ENCODE measurements at places on chromosomes 16 and 17. TPM values are rescaled to one million over a fixed set of nuclear protein-coding genes. Genes with fewer than 3 reads are reported as not detected.
A peak's percentile ranks its signal among the peaks of the same experiment; 100 is the strongest.

GRCh38 chr17:9123594-9124553 lies 102.6 kb downstream of the NTN1 start:
- no peak overlapping the region for H3K27ac ChIP-seq
- H3K27me3 ChIP-seq = no peaks in the 10 kb centered on the region
- no peaks in the 10 kb centered on the region for H3K4me1 ChIP-seq
- DNase-seq = no peak
- H3K36me3 ChIP-seq = no peaks in the 10 kb centered on the region
- no peak overlapping the region for H3K4me3 ChIP-seq

GRCh38 chr17:21204935-21205334 lies 9.0 kb downstream of the TMEM11 start:
- no peaks in the 10 kb centered on the region for H3K27me3 ChIP-seq
- no peak overlapping the region for H3K4me3 ChIP-seq
- H3K4me1 ChIP-seq = no peaks in the 10 kb centered on the region
- H3K27ac ChIP-seq = no peak overlapping the region

GRCh38 chr17:61480414-61480807 lies 28.2 kb downstream of the TBX4 start:
- no peaks in the 10 kb centered on the region for H3K27me3 ChIP-seq
- no peak for DNase-seq
- H3K4me3 ChIP-seq = no peak overlapping the region
- H3K4me1 ChIP-seq = no peaks in the 10 kb centered on the region
- no peak overlapping the region for H3K27ac ChIP-seq
- no peaks in the 10 kb centered on the region for H3K36me3 ChIP-seq

DNA sequence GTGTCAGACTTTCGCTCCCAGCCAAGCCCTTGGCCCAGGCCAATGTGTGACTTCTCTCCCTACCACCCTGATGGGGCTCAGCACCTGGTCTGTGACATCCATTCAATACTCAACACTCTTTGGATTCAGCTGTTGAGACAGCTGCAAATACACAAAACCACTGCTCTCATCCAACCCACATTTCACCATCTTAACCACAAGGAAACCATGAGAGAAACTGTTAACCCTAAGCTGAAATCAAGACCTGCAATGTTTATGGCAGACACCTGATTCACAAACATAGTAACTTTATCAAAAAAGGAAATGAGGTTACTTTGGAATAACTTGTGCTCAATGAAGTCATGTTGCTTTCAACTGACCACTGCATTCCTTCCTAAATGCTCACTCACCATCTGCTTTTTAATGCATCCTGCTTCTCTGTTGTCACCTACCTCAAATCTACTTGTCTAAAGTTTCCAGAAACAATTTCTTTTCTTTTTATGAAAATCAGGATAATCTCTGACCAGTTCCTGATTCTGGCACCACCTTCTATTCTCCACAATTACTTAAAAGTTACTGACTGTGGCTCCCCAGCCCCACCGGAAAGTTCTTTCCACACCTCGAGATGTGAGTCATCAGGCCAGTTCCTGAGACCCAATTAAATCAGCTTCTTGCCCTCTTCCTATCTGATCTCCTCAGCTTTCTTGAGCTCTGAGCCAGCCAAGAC lies 88.2 kb downstream of the NOG start:
- H3K36me3 ChIP-seq = no peaks in the 10 kb centered on the region
- peaks cover 4% of the 10 kb centered on the region for H3K27me3 ChIP-seq
- DNase-seq = peak; percentile 53

- H3K27me3 ChIP-seq = no peaks in the 10 kb centered on the region
- DNase-seq = no peak
- H3K36me3 ChIP-seq = no peaks in the 10 kb centered on the region
- no peak overlapping the region for H3K27ac ChIP-seq
These were observed 52.9 kb downstream of the CA10 start for GRCh38 chr17:52105591-52105990.

GRCh38 chr16:68762996-68763756 lies 26.1 kb downstream of the CDH1 start:
- peaks cover 17% of the 10 kb centered on the region for H3K4me1 ChIP-seq

GRCh38 chr17:6641247-6641863 lies 495 bp downstream of the TXNDC17 start:
- no peaks in the 10 kb centered on the region for H3K27me3 ChIP-seq

GRCh38 chr17:8253801-8254200 lies 4.7 kb downstream of the PFAS start:
- H3K27ac ChIP-seq = no peak overlapping the region
- no peaks in the 10 kb centered on the region for H3K27me3 ChIP-seq
- peaks cover 18% of the 10 kb centered on the region for H3K36me3 ChIP-seq
- H3K4me3 ChIP-seq = no peak overlapping the region
- DNase-seq = peak; percentile 13

DNA sequence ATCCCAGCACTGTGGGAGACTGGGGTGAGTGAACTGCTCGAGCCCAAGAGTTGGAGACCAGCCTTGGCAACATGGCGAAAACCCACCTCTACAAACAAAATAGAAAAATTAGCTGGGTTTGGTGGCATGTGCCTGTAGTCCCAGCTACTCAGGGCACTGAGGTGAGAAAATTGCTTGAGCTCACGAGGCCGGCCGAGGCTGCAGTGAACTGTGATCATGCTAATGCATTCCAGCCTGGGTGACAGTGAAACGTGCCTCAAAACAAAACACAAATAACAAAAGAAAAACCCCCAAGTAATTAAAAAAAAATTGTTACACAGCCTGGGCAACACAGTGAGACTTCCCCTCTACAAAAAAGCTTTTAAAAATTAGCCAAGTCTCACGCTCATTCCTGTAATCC lies 5.0 kb downstream of the CCDC47 start:
- DNase-seq = no peak
- no peak overlapping the region for H3K4me3 ChIP-seq
- peaks cover 4% of the 10 kb centered on the region for H3K4me1 ChIP-seq
- H3K36me3 ChIP-seq = peaks cover 21% of the 10 kb centered on the region
- H3K27me3 ChIP-seq = no peaks in the 10 kb centered on the region

GRCh38 chr16:53064081-53064578 lies 9.3 kb downstream of the CHD9 start:
- DNase-seq = no peak
- H3K4me3 ChIP-seq = no peak overlapping the region
- peaks cover 19% of the 10 kb centered on the region for H3K4me1 ChIP-seq
- no peaks in the 10 kb centered on the region for H3K27me3 ChIP-seq

DNA sequence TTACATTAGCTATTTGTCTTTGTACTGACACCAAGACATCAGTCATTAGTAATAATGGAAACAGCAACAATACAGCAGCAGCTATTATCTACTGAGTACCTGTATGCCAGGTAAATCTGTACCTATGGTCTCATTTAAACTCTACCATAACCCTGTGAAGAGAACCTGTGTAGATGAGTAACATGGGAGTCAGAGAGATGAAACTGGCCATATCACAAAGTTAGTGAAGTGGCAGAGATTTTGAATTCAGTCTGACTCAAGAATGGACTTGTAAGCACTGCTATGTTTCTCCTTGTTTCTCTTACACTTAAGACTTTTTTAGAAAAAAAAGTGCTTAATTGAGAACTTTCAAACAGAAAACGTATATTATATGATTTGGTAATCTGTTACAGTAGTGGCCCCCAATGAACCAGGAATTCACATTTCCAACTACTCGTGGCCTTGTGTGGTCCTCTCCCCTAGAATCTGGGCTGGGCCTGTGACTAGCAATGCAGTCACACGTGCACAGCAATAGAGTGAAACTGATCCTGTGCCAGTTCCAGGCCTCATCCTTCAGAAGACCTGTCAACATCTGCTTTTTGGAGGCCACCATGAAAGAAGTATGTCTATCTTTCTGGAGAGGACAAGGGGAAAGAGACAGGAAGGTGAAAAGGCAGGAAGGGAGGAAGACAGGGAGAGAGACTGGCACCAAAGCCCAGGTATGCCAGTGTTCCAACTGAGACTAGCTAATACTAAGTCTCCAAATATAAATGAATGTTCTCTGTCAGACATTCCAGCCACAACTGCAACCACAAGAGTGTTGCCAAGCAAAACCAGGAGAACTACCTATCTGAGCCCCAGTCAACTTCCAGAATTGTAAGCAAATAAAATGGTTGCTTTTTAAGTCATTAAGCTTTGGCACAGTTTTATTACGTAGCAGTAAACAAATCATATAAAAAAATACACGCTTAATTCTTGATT lies 12.0 kb downstream of the CRLF3 start:
- no peaks in the 10 kb centered on the region for H3K27me3 ChIP-seq
- no peak overlapping the region for H3K4me3 ChIP-seq
- no peak overlapping the region for H3K27ac ChIP-seq
- no peaks in the 10 kb centered on the region for H3K4me1 ChIP-seq
- DNase-seq = no peak

DNA sequence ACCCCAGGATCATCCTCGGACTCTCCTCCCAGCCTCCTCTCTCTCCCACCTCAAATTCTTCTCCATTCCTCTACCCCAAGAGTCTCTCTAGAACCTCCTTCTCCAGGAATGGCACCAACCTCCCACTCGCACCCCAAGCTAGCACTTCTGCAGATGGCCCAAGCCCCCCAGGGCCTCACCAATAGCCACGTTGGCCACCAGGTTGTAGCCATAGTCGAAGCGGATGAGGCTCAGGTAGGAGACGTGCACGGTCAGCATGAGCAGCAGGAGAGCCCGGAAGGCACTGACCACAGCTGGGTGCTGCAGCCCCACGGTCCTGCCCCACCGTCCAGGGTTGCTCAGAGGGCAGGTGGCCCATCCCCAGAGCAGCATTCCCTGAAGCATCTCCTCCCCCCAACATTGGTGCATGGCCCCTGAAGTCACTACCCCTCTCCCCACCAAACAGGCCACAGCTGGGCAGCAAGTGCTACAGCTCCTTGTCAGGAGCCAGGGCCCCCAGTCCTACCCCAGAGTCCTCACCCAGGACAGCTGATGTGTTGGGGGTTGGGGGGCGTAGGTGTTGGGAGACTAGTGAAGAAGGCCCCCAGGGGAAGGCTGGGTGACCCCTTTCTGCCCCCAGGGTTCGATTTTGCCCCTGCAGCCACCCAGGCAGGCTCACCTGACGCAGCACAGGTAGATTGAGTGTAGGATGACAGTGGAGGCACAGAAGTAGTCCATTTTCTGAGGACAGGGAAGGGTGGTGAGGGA lies 5.3 kb downstream of the PNMT start:
- H3K27ac ChIP-seq = no peak overlapping the region
- no peak overlapping the region for H3K4me3 ChIP-seq
- H3K4me1 ChIP-seq = peaks cover 17% of the 10 kb centered on the region
- no peaks in the 10 kb centered on the region for H3K36me3 ChIP-seq

DNA sequence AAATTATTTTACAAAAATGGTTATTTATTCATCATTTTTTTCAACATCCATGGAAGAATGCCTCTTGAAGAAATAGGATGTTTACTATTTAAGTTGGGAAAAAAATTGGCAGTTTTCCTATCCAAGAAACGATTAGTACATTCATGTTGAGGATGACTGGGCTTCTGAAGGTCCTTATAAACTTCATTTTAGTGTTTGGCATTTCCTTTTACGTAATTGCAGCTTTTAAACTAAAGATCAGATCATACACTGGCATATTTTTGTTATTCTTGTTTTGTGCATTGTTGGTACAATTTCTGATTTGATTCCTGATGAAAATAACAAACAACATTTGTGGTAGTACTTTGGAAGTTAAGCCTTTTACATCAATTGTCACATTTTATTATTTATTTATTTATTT lies 11.5 kb downstream of the KCNJ16 start:
- no peak overlapping the region for H3K4me3 ChIP-seq
- no peaks in the 10 kb centered on the region for H3K27me3 ChIP-seq
- H3K27ac ChIP-seq = no peak overlapping the region
- no peaks in the 10 kb centered on the region for H3K36me3 ChIP-seq
- DNase-seq = no peak
- no peaks in the 10 kb centered on the region for H3K4me1 ChIP-seq

DNA sequence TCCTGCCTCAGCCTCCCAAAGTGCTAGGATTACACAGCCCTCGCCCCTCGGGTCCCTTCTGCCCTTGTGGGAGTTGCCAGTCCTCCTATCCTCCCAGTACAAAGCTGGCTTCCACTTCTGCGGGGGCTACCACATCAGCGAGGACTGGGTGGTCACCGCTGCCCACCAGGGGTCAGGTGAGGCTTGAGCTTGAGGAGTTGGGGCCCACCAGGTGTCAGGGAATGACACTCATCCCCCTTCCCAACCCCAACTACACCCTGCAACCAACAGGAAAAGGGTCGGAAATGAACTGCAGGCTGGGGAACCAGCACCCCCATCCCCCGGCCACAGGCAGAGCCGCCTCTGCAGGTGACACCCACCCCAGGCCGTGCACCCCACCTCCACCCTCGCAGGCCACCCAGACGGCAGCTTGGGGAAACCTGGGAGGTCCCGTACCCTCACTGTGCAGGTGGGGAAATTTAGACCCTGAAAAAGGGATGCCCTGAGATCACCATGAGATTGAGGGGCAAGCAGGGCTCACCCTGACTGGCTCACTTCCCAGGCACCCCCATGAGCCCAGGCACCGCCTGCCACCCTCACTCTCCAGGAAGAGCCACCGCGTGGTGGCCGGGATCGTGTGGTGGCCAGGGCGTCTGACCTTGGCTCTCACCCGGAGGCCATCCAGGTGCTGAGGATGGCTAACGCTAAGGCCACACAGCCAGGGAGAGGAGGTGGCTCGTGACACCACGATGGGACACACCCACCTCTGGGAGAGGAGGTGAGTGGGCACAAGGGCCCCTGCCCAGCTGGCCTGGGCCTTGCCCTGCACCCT lies 8.0 kb downstream of the CTRB1 start:
- H3K27me3 ChIP-seq = no peaks in the 10 kb centered on the region
- no peak for DNase-seq
- H3K27ac ChIP-seq = no peak overlapping the region
- no peaks in the 10 kb centered on the region for H3K4me1 ChIP-seq
- H3K4me3 ChIP-seq = no peak overlapping the region

- no peak overlapping the region for H3K4me3 ChIP-seq
- H3K36me3 ChIP-seq = no peaks in the 10 kb centered on the region
- no peak overlapping the region for H3K27ac ChIP-seq
- H3K4me1 ChIP-seq = no peaks in the 10 kb centered on the region
- peaks cover 26% of the 10 kb centered on the region for H3K27me3 ChIP-seq
These were observed 75.9 kb upstream of the TNRC6C start for GRCh38 chr17:77882481-77883212.

KRT33B gene
- total RNA-seq = not detected

PMFBP1 gene
- total RNA-seq = 5.6 TPM

EFCAB5 gene
- 0.17 TPM for total RNA-seq

ZNF213 gene
- total RNA-seq = 11.0 TPM

IL21R gene
- 1.2 TPM for total RNA-seq

MSLN gene
- 40.9 TPM for total RNA-seq

NEK8 gene
- total RNA-seq = 7.0 TPM

USP31 gene
- total RNA-seq = 12.2 TPM

FAM83G gene
- 33.9 TPM for total RNA-seq

TBC1D26 gene
- total RNA-seq = 1.1 TPM

TTC19 gene
- 61.3 TPM for total RNA-seq

MMD gene
- 21.3 TPM for total RNA-seq

DUS2 gene
- total RNA-seq = 27.3 TPM

ABCC11 gene
- total RNA-seq = 0.54 TPM

WWOX gene
- 13.7 TPM for total RNA-seq

NME3 gene
- total RNA-seq = 103 TPM

EXOSC6 gene
- total RNA-seq = 22.9 TPM

All from HCT116 (cell line).